AG08395 (cell line): ENCODE measurements at places on chromosomes 2 and 18.

DNA sequence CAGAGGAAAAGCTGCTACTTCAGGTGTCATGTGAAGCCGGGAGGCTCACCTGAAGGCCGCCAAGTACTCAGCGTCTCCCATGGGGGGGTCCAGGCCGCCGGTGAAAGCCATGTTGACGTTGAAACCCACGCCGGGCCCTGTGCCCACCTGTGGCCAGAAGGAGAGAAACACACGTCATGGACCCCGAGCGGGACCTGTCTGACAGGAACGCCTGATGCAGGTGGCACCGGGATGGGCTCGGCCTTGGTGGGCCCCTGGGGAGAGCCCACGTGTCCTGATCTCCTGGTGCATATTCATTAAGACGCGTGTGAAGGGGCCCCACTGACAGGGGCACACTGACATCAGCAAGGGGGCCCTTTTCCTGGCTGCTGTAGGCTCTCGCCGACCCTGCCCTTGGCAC is 233.2 kb downstream of the TWIST2 start:
- DNase-seq: no peak

- no peak for DNase-seq
Measured at GRCh38 chr18:3088449-3088848, 75.5 kb upstream of the LPIN2 start.

DNA sequence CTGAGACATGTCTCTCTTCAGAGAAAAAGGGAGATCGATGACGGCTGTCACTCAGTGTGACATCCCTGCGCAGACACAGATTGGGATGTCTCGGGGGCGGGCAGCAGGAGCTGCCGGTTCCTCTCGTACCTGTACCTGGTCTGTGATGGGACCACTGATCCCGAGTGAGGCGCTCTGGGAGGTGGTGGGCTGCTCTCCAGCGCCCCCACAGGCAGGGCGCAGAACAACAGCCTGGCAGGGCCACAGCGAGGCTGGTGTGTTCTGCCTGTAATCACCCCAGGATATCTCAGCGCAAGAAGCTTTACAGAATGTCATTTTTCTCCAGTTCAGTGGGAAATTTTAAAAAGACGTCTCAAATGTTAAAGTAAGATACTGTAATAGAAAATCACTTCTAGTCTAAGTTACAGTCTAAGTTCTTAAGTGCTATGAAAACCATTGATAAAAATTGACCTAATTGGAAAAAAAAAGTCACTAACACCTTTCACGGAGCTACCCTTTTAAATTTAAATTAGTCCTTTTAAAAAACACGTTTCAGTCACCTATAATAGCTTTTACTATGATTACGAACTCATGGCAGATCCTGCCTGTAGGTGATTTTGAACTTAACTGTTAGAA is 189.8 kb downstream of the SNTG2 start:
- DNase-seq: peak; percentile 13

DNA sequence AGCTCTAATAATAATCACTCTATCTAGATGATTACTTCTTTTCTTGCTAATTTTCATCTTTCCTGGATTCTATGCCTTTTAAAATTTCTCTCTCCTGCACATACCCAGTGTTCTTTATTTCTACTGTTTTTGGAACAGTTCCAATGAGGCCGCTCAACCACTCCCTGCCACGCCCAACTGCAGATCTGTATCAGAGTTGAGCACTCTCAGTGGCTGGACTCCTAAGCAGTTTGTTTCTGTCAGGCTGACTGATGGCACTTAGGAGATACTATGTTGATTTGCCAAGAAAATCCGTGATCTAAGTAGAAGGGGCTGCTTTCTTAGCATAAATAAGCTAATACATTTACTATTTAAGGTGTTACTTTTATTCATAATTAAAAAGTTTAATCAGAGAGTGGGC is 192.8 kb downstream of the ARHGAP15 start:
- no peak for DNase-seq

DNA sequence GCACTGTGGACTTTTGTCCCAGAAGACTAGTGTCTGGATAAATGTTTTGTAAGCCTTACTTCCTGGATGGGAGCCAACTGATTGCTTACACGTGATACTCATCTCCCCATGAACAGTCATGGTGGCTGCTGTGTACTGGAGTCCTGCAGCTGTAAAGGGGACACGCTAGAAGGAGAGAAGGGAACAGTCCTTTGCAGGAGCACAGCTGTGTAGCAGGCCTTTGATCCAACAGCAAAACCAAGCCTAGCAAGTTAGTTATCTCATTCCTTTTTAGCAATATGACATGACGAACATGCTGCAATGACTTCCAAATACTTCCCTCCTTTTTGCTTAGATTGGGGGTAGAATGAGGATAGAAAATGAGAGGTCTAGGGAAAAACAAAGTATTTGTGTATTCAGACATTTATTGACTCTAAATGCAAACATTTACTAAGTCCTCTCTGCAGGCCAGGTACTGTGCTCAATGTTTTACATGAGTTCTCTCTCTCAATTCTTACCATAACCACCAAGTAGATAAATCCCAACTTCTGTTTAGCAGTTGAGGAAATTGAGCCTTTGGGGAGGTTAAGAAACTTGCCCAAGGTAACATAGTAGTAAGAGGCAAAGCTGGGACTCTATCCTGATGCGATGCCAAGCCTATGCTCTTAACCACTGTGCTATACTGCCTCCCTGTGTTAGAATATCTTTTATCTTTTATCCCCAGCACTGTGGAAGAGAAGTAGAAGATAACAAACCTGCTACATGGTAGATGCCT is 55.4 kb upstream of the CD28 start:
- DNase-seq: peak; percentile 37

GRCh38 chr2:214830794-214831346 is 21.4 kb upstream of the BARD1 start:
- peak; percentile 12 for DNase-seq

- no peak for DNase-seq
Measured at GRCh38 chr2:232367016-232367415, 11.5 kb upstream of the ALPP start.

DNA sequence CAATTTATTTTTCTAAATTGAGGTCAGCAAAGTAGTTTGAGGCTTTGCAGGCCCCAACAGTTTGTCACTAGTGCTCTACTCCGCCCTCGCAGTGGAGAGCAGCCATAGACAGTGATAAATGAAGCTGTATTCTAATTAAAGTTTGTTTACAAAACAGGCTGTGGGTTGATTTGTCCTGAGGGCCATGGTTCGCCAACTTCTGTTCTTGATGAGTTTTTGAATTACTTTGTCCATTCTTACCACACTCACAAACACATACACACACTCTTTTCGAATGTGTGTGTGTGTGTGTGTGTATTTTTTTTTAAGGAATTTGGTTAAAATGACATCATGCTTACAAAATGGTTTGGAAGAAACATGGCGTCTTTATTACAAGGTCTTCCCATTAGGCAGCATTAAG is 68.6 kb downstream of the MTCL1 start:
- DNase-seq: no peak

DNA sequence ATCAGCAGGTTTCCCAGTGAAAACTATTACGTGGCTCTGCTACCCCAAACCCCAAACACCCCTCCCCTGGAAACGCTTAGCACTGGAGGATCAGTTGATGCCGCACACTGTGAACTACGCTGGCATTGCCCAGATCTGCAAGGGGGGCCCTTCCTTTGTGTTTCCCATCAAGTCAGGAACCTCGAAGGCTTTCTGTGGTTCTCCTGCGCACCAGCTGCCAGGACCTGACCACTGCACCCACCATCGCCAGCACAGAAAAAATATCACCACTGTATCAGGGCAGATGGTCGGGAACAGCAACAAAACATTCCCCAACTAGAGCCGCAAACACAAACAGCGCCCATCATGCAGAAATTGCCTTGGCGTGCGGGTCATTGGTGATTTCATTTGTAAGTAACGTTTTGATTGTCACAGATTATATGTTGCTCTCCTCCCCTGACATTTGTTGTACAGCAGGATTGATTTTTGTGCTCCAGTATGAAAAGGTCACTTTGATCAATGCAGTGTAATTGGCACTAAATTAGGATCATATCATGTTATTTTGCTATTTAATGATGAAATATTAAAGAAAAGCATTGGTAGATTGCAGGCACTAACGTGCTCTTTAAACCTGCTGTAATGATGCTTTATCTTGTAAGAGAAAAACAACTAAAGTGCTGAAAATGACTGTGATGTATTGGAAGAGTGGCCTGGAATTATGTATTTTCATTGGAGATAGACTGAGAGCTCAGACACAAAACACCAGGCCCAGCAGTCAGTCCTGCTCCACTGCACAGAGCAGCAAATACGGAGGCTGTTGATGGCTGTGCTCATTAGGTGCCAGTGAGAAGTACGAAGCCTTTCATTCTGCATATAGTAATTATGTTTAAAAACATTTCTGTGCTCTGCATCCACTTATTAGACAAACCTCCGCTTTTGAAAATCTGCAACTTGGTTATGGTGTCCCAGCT is 833.2 kb upstream of the SALL3 start:
- DNase-seq: no peak

DNA sequence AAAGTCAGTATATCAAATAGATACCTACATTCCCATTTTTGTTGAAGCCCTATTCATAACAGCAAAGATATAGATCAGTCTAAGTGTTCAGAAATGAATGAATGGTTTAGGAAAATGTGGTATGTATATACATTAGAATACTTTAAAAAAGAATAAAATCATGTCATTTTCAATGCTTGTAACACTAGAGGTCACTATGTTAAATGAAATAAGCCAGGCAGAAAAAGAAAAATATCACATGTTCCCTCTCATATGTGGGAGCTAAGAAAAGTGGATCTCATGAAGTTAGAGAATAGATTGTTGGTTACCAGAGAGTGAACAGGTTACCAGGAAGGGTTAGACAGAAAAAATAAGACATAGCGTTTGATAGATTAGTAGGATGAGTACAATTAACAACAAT is 1111.0 kb upstream of the SLC39A10 start:
- no peak for DNase-seq

DNA sequence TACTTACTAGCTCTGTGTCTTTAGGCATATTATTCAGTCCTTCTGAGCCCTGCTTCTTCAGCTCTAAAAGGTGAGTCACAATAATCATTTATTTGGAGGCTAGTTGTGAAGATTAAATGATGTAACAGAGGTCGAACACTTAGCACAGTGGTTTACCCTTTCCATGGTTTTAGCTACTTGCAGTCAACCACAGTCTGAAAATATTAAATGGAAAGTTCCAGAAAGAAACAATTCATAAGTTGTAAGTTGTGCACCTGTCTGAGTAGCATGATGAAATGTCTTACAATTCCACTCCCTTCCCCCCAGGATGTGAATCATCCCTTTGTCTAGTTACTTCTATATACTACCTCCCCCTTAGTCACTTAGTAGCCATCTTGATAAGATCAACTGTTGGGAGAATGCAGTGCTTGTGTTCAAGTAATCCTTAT is 217.6 kb upstream of the THUMPD2 start:
- DNase-seq: no peak

DNA sequence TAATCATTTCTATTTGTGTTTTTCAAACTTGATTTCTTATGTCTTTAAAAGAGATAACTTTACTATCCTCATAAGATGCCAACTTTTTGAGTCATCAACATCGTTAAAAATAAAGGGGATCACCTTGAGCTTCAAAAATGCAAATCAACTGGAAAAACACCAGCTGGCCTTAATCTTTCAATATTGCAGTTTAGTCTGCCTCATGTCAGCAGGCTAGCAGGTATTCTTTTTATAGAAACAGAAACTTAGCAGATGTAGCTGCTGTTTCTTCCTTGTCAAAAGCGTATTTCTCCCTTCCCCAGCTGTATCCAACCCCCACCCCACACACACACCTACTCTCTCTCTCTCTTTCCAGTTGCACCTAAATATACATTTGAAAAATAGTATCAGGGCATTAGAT is 154.1 kb upstream of the ZNF804A start:
- no peak for DNase-seq

DNA sequence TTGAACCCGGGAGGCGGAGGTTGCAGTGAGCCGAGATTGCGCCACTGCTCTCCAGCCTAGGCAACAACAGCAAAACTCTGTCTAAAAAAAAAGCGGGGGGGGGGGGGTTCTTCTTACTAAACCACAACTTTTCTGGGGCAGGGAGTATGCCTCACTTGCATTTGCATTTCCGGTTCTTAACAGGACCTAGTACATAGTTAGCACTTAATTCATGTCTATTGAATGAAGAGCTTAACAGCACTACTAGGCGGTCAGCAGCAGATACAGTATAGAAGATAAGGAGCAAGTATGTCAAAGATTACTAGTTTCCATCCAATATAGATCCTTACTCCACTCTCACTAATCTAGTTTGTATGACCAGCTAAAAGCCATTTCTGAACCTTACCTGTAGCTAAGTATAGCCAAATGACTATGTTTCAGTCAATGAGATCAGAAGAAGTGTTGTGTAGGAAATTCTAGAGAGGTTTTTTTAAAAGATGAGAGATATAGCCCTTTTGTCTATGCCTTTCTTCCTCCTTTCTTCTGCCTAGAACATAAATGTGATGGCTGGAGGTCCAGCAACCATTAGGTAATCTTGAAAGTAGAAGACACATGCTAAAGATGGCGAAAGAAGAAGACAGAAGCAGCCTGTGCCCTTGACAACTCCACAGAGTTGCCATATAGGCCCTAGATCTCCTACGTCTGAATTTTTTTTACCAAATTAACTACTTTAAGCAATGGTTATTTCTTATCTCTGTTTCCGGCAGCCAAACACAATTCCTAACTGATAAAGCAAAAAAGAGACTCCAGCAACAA is 11.3 kb downstream of the HYCC2 start:
- no peak for DNase-seq

- DNase-seq: no peak
Measured at GRCh38 chr2:155905657-155906056, 426.9 kb downstream of the NR4A2 start.

DNA sequence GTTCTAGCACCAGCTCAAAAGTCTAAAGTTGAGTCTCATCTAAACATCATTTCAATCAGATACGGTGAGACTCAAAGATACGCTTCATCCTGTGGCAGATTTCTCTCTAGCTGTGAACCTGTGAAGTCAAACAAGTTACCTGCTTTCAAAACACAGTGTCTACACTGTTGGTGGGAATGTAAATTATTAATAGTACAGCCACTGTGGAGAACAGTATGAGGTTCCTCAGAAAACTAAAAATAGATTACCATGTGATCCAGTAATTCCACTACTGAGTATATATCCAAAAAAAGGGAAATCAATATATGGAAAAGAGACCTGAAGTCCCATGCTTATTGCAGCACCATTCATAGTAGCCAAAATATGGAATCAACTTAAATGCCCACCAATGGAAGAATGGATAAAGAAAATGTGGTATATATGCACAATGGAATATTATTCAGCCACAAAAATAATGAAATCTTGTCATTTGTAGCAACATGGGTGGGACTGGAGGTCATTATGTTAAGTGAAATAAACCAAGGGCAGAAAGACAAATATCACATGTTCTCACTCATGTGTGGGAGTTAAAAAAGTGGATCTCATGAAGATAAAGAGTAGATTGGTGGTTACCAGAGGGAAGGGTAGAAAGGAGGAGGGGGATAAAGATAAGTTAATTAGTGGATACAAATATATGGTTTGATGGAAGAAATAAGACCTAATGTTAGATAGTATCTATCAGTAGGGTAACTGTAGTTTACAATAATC is 11.7 kb downstream of the UBR3 start:
- DNase-seq: no peak

DNA sequence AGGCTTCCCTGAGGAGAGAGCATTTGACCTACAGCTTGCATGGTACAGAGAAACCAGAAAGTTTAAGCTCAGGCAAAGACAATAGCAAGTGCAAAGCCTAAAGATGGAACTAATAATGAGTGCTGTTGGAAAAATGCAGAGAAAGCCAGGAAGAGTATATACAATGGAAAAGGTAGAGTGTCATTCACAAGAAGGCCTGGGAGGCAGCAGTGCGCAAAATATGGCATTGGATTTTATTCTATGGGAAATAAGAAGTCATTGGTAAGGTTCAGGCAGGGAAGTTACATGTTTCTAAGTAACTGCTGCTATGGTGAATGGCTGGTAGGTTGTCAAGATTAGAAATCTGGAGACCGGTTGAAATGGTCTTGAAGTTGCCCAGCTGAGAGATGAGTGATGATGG is 2167.3 kb upstream of the CELF4 start:
- DNase-seq: no peak
